ENCODE measurements at places on chromosomes 3 and 15.

- no peak for DNase-seq
These were observed 2.2 kb downstream of the SCAMP5 start for GRCh38 chr15:74997543-74997942.

DNA sequence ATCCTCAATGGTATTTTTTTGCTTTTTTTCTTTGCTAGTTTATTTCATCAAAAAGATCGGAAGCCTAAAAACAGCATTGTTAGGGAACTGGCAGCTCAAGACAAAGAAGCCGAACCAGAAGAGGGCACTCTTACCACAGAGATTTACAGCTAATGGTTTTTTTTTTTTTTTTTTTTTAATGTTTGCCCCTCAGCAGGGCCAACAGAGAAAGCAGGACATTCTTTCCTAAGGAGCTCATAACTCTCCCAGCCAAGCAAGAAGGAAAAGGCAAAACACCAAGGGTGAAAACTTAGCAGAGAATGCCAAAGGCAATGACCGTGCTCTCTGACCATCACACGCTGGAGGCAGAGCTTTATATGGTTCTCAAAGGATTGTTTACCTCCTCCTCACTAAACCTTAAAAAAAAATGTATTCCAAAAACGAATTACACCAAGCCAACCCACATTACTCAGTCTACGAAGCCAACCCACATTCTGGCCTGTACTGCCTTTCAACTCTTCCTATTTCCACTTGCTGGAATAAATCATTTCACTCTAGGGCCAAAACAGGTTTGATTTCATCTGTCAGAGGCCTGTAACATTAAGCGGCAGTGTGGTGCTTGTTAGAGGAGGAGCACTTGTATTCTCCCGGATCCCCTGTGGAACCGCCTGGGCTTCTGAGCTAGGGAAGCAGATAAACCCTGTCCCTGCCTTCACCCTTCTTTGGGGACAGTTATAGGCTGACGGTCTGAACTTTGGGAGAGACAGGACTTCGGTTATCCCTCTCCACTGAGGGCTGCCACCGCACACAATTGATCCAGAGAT lies 35.6 kb upstream of the GYG1 start:
- DNase-seq: no peak

GRCh38 chr3:148005456-148005855 lies 596.3 kb downstream of the ZIC1 start:
- no peak for DNase-seq

GRCh38 chr3:62134061-62134496 lies 239.3 kb downstream of the FEZF2 start:
- DNase-seq: no peak

DNA sequence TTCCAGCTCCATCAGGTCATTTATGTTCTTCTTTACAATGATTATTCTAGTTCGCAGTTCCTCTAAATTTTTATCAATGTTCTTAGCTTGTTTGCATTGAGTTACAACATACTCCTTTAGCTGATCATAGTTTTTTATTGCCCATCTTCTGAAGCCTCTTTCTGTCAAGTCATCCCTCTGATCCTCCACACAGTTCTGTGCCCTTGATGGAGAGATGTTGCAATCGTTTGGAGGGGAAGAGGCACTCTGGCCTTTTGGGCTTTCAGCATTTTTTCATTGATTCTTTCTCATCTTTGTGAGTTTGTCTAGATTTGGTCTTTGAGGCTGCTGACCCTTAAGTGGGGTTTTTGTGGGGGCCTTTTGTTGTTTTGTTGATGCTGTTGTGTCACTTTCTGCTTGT lies 234.6 kb upstream of the CBLB start:
- no peak for DNase-seq

GRCh38 chr3:126858887-126859286 lies 124.0 kb upstream of the PLXNA1 start:
- DNase-seq: no peak

GRCh38 chr15:75641603-75642002 lies 1.6 kb upstream of the IMP3 start:
- no peak for DNase-seq

DNA sequence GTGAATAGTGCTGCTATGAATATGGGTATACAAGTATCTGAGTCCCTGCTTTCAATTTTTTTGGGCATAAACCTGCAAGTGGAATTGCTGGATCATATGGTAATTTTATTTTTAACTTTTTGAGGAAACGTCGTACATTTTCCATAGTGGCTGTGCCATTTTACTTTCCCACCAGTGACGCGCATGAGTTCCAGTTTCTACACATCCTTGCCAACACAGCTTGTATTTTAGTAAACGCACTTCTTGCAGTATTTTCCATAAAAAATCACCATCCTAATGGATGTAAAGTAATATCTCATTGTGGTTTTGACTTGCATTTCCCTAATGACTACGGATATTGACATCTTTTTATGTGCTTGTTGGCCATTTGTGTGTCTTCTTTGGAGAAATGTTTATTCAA lies 105.0 kb downstream of the NFKBIZ start:
- no peak for DNase-seq

DNA sequence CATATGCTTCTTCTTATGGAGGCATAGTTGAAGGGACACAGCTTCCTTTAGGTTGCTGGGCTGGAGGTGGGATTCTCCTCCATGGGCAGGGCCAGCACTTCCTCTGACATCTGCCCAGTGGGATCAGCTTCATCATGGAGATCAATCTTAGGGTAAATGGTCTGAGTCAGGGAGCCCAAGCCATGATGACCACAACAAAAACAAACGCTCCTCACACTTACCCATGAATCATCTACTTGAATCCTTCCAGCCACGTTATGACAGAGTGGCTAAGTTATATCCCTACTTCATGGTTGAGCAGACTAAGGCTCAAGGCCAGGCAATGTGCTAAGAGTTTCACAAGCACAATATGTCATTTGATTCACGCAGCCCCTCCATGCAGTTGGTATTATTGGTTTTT lies 87.2 kb upstream of the NMNAT3 start:
- DNase-seq: no peak

DNA sequence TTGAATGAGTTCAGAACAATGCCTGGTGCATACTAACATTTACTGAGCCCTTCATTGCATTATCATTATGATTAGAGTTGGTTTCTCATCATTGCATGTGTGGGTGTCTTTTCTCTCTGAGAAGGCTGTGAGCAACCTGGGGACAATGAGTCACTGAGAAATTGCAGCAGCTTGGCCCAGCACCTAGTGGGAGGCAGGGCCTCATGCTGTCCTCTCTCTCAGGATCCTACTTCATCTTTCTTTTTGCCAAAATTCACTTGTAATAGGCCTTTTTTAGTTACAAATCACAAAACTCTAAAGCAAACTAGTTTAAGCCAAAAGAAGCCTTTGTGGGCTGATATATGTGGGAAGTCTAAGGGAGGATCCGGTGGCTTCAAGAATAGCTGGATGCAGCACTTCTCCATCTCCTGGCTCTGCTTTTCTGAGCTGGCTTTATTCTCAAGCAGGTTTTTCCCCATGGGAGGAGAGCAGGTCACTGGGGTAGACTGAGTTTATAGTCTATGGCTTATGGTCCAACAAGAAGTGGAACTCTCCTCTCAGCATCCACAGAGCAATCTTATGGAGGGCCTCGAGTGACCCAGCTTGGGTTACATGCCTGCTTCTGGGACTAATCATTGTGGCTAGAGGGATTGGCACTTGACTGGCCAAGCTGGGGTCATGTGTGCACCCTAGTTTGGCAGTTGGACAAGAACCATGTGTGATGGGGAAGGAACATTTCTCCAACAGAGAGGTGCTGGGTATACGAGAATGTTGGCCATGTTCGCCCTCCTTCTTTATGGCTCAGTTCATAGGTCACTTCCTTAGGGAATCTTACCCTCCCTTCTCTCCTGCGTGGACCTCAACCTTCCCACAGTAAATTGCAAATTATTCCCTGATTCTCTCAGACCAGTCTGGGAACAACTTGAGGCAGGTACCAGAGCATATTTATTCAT lies 8.7 kb upstream of the CAMK1 start:
- DNase-seq: no peak

GRCh38 chr3:62415312-62415801 lies 42.0 kb upstream of the FEZF2 start:
- DNase-seq: no peak

DNA sequence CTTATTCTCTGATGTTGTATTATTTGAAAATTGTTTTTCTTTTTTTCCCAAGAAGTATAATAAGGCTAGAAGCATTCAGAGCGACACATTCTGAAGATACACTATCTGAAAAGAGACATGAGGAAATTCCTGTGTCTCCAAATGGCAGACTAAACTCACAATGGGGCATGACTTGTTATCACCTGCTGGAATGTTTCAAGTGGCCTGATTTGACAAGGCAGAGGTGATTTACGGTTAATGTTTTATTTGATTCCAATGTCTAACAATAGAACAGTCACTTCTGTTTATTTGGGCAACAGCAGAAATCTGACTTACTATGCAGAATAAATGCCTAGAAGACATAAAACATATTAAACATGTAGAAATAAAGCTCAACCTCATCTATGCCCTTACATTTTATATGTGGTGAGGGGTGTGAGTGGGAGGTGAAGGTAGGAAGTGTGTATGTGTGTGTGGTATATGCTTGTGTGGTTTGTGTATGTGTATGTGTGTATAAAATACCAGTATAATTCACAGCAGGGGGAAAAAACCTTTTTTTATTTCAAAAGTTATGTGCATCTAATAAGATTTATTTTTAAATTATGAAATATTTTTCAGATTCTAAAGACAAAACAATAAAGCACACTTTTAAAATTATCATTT lies 1051.7 kb downstream of the ROBO2 start:
- DNase-seq: no peak

- no peak for DNase-seq
These were observed 124.7 kb downstream of the NEDD4 start for GRCh38 chr15:55868707-55869106.

DNA sequence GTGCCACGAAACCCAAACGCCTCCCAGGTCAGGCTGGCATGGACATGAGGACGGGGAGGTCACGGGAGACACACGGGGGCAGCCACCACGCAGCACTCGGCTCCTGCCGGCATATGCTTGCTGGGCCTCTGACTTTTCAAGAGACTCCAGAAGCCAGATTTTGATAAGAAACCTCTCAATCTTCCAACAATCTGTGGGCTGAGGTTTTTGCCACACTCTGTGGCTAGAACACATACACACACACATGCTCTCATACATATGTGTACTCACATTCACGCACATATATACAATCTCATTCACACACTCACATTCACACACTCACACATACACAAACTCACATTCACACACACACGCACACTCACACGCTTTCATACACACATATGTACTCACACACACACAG lies 86.7 kb upstream of the LINGO1 start:
- no peak for DNase-seq

DNA sequence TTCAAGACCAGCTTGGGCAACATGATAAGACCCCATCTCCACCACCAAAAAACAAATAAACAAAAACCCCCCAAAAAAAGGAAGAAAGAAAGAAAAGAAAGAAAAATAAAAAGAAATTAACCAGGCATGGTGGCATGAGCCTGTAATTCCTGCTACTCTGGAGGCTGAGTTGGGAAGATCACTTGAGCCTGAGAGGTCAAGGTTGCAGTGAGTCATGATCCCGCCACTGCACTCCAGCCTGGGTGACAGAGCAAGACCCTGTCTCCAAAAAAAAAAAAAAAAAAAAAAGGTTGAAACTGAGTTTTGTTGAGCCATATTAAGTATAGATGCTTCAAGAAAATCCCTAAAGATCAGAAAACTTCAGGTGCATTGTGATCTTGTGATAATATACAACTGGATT lies 217.3 kb upstream of the LRRFIP2 start:
- no peak for DNase-seq

DNA sequence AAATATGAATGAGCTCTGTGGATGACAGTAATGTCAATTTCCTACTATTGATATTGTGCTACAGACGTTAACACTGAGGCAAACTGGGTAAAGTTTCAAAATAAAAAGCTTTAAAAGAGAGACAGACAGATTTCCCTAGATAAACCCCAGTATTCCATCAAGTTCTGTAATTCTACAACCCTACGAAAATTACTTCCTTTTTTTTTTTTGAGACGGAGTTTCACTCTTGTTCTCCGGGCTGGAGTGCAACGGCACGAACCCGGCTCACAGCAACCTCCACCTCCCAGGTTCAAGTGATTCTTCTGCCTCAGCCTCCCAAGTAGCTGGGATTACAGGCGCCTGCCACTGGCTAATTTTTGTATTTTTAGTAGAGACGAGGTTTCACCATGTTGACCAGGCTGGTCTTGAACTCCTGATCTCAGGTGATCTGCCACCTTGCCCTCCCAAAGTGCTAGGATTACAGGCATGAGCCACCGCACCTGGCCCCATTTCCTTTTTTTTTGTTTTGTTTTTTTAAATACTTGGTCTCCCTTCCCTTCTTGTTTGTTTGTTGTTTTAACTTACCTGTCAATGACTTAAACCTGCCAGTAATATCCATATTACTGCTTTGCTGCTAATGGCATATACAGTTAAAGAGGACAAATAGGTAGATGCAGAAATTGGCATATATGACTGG lies 57.2 kb downstream of the CBLB start:
- no peak for DNase-seq

Data from stimulated activated CD8-positive, alpha-beta memory T cell treated with anti-CD3 and anti-CD28 coated beads, Interleukin-2, amount 100 ng/mL, for 1 hour (primary cell).